Epithelial cell of esophagus (primary cell): ENCODE measurements at places on chromosomes 3 and 15.
A peak's percentile ranks its signal among the peaks of the same experiment; 100 is the strongest.

DNA sequence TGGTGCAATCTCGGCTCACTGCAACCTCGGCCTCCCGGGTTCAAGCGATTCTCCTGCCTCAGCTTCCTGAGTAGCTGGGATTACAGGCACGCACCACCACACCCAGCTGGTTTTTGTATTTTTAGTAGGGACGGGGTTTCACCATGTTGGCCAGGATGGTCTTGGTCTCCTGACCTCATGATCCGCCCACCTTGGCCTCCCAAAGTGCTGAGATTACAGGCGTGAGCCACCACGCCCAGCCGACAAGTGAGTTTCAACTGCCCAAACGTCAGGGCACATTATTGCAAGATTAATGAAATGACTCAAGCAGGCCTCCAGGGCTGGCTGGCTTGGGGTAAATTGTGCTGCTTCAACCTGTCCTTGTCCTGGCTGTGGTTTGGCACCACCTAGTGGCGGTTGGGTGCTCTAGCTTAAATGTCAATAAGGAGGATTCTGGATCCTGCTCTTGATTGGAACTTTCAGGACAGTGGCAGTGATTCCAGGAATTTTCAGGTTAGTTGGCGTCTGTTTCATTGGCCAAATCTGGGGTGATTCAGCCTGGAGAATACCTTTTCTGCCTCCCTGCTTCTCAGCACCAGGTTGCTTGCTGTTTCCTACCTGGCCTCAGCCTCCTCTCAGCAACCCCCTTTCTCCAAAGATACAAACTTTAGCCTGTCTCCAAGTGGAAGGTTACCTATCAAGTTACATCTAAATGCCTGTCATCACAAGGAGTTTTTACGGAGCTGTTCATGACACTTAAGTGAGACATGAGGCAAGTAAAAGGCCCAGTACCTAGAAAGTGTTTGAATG lies 32.4 kb upstream of the SACM1L start:
- peak; percentile 98 for DNase-seq

DNA sequence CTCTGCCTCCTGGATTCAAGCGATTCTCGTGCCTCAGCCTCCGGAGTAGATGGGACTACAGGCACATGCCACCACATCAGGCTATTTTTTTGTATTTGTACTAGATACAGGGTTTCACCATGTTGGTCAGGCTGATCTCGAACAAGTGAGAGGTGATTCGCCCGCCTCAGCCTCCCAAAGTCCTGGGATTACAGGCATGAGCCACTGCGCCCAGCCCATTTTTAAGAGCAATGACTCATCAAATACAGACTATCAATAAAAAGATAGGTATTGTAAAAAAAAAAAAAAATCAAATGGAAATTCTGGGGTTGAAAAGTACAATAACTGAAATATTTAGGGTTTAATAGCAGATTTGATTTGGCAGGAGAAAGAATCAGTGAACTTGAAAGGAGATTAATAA lies 129.0 kb downstream of the TJP1 start:
- peak; percentile 29 for DNase-seq

- no peak for DNase-seq
These were observed 33.8 kb downstream of the MBNL1 start for GRCh38 chr3:152302521-152303021.

- no peak for DNase-seq
These were observed 4.8 kb upstream of the ATP2B2 start for GRCh38 chr3:10510086-10510742.

DNA sequence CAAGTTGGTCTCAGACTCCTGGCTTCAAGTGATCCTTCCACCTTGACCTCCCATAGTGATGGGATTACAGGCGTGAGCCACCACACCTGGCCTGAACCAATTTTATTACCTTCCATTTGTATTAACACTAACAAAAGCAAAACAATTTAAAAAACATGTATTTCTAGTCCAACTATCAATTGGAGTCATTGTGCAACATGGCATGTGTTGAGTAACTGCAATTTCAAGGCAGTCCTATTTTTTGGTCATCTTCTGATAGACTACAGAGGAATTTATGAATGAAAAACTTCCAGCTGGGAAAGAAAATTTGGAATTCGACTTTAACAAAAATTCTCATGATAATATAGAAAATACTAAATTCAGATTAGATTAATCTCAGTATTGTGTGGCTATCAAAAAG lies 16.8 kb downstream of the SPTSSB start:
- peak; percentile 51 for DNase-seq

DNA sequence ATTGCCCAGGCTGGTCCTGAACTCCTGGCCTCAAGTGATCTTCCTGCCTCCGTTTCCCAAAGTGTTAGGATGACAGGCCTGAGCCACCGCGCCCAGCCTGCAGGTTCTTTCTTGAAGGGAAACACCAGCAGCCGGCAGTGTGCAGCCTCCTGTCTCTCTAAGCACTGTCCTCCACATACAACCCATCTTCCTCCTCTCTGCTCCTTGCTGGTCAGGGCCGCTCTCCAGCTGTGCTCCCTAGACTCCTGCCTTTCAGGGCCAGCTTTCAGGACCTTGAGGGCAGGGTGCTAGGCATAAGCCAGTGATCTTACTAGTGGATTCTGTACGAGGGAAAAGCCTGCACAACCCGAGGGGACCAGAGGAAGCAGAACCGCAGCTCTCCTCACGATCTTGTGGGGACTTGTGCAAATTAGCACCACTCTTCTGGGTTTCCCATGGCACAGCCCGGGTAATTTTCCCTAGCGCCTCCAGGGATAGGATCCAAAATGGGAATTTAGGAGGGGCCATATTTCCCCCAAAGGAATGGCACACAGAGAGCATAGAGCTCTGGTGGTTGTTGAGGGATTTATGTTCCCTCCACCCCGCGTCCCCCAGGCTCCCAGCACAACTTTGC lies 18.2 kb upstream of the CORO2B start:
- no peak for DNase-seq

DNA sequence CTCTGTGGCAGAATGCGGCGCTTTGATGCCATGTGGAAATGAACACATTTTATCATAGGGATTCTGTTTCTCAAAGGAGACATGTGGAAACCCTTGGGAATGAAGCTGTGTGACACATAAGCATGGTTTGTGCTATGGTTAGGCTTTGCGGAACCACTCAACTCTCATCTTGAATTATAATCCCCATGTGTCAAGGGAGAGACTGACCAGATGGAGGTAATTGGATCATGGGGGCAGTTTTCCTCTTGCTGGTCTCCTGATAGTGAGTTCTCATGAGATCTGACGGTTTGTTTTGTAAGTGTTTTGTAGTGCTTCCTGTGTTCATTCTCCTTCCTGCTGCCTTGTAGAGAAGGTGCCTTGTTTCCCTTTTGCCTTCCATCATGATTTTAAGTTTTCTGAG lies 1109.2 kb upstream of the ALCAM start:
- DNase-seq = no peak

DNA sequence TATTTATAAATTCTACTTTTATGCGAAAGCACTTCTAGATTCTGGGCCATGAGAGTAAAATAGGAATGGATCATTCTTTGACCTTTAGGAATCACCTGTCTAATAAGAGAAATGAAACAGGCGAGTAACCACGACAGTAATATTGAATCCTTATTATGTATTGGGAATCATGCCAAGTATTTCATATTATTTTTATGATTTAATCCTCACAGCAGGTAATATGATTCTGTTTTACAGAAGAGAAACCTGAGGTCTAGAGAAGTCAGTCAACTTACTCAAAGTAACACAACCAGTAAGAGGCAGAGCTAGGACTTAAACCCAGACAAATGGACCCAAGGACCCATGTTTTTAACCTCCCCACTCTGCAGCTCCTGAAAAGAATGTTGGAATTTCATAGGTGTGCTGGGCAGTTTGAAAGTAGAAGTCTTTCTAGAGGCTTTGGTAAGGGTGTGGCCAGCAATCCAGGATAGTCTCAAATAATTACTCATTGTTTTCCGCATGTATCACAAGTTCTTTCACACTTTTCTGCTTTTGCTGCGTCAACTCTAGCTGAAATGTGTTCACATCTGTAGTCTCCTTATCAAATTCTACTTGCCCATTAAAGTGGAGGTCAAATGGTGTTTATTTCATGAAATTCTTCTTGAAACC lies 181.7 kb downstream of the TPRG1 start:
- peak; percentile 85 for DNase-seq

DNA sequence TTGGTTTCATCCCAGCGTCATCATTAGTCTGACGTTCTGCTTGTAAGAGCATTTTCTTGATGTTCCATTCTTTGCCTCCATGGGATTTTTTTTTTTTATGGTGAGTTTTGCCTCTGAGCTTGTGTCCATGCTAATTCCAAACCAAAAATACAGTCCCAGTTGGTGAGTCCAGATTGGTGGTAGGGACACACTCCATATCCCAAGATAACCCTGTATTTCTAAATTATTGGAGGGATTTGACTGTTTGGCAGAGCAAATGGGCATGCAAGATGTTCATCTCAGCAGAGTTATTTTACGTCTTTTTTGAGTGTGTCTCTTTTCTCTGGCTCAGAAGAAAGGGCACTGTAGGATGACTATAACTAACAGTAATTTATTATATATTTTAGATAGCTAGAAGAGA lies 526.8 kb upstream of the CFAP20DC start:
- no peak for DNase-seq

DNA sequence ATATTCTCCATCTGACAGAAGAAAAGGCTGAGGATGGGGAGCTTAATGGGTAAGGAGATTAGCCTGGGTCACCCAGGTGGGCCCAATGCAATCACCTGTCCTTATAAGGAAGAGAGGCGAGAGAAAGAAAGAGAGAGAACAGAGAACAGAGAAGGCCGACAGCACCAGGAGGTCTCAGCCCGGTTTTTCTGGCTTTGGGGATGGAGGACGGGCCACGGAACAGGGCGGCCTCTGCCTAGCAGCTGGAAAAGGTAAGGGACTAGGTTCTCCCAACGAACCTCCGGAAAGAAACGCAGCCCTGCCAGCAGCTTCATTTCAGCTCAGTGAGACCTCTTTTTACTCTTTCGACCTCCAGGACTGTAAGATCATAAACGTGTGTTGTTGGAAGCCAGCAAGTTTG lies 196.0 kb upstream of the LYSMD4 start:
- DNase-seq = no peak

DNA sequence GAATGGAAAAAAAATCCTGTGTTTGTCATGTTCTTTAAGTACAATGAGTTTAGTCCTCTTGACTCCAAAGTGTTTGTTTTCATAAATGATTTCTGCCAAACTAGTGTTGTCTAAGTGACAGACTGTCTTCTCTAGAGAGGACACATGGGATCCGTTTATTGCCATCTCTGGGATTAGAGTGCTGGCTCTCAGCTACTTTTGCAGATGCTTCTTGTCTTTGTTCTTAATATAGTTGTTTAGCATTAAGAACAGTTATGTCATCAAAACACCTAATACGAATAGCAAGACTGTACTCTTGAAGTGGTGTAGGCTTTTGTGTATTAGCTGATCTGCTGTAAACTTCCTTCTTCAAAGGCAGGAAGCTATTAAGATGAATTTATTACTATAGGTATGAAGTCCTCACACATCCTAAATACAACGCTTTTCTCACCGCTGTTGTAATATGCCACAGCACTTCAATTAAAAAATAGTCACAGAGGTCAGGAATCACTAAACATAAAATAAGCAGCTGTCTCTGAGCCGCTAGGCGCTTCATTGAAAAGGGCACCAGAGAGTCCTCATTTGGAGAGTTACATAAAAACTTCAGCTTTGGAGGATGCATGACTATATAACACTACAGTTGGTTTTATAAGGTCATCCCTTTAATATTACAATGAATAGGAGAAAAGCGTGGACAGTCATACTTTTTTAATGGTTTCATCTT lies 128.3 kb upstream of the ZNF385D start:
- DNase-seq = no peak

DNA sequence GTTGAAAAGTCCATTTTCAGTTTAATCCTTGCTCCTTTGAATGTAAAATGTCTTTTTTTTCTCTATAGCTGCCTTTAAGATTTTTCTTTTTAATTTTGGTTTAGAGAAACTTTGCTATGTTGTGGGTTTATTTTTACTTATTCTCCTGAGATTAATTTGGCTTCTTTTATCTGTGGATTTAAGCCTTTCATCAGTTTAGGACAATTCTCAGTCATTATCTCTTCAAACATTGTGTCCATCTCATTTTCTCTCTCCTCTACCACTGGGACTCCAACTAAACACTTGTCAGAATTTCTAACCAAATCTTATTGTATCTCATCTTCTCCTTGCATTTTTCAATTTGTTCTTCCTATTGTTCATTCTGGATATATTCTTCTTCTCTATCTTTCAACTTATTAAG lies 12.4 kb upstream of the ITGA11 start:
- no peak for DNase-seq

GRCh38 chr3:115388811-115389210 lies 234.5 kb upstream of the GAP43 start:
- no peak for DNase-seq

- DNase-seq = no peak
These were observed 92.4 kb downstream of the TOP2B start for GRCh38 chr3:25572336-25572735.

- peak; percentile 74 for DNase-seq
These were observed 70.3 kb upstream of the BBX start for GRCh38 chr3:107452436-107452835.

DNA sequence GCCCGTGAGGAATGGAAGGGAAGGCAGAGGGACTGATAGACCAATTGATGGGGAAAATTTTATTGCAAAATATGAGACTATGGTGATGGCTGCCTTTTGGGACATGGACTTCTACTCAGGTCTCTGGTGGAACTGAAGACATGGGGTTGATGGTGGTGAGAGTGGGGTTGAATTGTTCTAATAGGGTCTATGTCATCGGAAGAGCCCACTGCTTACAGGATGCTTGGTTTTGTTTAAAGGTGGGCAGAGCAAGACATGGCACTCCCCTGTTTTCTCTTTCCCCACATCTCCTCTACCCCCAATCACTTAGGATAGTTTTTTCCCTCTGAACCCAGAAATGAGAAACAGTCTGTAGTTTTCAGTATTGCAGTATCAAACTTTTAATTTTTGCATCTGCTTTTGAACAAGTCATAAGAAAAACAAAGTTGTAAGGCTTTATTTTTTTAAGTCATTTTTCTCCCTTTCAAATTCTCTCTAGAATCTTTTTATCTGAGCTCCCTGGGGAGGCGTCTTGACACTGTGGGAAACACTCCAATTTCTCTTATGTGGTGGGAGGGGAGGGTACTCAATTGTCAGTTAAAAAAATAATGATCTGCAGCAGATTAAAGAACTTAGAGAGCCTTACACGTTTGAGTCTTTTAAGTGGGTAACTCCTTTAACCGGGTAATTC lies 276.2 kb upstream of the TBC1D5 start:
- no peak for DNase-seq

DNA sequence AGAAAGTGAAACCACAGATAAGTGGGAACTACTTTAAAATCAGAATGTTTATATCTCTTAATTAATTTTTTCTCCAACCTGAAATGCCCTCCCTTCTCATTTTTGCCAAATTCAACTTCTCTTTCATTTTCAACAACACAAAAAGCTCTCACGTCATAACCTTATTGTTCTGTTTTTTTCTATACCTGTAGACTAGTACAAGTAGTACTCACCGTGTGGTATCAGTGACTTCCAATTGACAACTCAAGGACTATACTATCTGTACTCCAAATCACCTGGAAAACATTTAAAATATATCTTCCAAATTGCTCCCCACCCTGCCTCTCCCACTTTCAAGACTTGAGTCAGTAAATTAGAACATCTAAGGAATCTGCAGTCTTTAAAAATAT lies 72.8 kb upstream of the ZNF280D start:
- no peak for DNase-seq

- DNase-seq = no peak
These were observed 50.4 kb upstream of the TRA2B start for GRCh38 chr3:185988080-185988815.
